ENCODE measurements at places on chromosomes 2 and 18.
A peak's percentile ranks its signal among the peaks of the same experiment; 100 is the strongest.

GRCh38 chr18:9366126-9366714, 31.6 kb downstream of the TWSG1 start:
- DNase-seq, result no peak

GRCh38 chr18:78126536-78126935, 853.1 kb upstream of the SALL3 start:
- DNase-seq, result no peak

GRCh38 chr2:72210470-72210869, 62.8 kb upstream of the CYP26B1 start:
- no peak for DNase-seq

GRCh38 chr18:46169464-46169941, 65.3 kb downstream of the HAUS1 start:
- peak; percentile 43 for DNase-seq

DNA sequence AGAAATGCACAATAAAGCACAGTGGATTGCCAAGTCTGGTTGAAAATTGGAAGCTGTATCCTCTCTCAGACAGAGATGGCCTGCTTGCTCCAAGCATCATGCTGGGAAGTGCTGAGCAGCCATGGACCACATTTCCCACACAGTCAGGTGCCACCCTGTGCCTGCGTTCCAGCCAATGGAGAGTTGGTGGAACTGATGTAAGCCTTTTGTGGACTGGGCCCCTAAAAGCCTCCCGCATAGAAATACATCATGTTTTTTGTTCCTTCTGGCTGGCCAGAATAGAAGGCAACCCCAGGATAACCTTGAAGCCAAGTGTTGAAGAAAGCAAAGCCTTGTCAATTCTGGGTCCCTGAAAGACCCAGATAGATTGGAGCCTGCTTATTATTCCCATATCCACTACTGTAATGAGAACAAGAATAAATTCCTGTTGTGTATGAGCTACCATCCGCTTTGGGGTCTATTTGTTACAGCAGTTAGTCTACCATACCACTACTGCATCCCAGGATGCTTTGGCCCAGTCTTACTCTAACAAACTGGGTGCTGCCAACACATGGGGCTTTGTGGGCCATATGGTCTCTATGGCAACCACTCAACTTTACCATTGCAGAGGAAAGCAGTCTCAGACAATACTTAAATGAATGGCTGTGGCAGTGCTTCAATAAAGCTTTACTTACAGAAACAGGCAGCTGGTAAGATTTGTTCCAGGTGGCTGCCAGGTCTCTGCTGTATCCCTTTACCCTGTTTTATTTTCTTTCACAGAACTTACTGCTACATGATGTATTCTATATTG, 65.4 kb downstream of the POLE4 start:
- DNase-seq, result no peak

- no peak for DNase-seq
Observed at GRCh38 chr18:59929621-59930295, 30.0 kb downstream of the PMAIP1 start.

DNA sequence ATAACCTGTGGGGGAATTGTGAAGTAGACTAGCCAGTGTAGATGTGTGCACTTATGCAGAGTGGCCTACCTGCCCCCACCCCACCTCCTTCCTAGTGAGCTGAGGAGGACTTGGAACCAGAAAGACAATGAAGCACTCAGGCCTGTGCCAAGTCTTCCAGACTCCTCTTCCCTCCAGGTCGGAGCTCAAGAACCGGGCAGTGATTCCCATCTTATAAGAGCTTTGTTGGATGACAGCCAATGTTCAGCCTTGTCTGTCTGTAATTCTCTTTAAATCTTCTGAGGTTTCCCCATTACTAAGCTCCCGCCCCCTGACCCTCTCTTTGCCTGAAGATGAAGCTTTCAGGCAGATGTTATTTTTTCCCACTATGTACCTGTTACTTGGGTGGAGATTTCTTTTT, 121.0 kb downstream of the SMAD2 start:
- no peak for DNase-seq

GRCh38 chr2:106011380-106011779, 182.7 kb downstream of the UXS1 start:
- no peak for DNase-seq

GRCh38 chr2:189901664-189902063, 117.4 kb downstream of the PMS1 start:
- DNase-seq, result no peak

DNA sequence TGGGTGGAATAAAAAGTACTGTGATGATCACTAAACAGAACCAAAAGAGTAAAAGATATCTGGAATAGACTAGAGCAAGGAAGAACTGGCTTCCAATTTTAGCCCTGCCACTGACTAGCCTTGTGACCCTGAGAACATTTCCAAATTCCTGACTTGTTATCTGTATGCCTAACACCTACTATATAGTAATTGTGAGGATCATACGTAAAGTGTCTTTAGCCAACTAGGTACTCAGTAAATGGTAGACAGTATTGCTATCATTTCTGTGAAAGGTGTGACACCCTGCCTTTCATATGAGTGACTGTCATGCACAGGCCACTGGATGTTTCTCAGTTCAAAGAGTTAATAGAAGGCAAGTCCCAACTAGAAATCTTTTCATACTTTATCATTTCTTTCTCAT, 29.8 kb downstream of the CYTIP start:
- no peak for DNase-seq

DNA sequence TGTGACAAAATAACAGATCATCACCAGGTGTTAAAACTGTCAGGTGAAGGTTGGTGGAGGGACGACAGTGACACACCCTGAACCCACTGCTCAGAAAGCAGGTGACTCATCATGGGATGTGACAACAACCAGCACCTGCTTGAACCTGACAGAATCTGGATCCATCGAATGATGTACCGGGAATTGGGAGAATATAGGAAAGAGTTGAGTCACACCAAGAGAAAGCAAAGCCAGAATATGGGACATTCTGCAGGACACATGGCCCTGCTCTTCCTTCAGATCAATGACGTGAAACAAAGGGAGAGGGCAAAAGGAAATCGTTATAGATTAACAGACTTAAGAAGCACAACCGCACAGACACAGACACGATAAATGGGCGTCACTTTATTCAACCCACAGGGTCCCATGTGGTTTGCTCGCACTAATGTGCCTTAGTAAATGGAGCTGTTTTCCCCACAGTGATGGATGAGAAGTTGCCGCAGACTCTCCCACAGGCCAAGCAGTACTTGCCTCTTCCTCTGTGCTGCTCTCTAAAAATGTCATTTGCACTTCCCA, 100.1 kb downstream of the CRACDL start:
- no peak for DNase-seq

GRCh38 chr18:49041435-49042245, 90.9 kb upstream of the SMAD7 start:
- DNase-seq, result no peak

GRCh38 chr2:60958361-60958760, 59.2 kb upstream of the PEX13 start:
- no peak for DNase-seq

- no peak for DNase-seq
Observed at GRCh38 chr2:12070153-12070552, 323.7 kb downstream of the LPIN1 start.

- no peak for DNase-seq
Observed at GRCh38 chr2:2653231-2653630, 322.2 kb upstream of the MYT1L start.

GRCh38 chr2:236971131-236971821, 114.4 kb upstream of the COPS8 start:
- no peak for DNase-seq

DNA sequence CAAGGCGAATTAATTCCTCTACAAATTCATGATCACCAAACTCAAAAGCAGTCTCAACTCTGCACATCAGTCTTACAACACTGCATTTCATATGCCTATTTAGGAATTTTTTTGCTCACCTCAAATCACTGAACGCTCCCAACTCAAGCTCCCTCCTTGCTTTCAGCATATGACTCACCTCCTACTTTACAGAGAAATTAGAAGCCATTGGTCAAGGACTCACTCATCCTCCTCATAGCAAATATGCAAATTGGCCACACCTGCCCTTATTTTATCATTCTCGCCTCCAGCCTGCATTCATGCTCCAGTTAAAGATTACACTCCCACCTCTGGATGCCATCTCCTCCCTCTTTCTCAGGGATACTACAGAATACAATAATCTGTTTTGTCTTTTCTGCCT, 148.8 kb downstream of the MBD2 start:
- DNase-seq, result no peak

- no peak for DNase-seq
Observed at GRCh38 chr18:32257084-32257785, 67.4 kb downstream of the MEP1B start.

GRCh38 chr2:95670167-95670566, 78.4 kb downstream of the TRIM43 start:
- no peak for DNase-seq

DNA sequence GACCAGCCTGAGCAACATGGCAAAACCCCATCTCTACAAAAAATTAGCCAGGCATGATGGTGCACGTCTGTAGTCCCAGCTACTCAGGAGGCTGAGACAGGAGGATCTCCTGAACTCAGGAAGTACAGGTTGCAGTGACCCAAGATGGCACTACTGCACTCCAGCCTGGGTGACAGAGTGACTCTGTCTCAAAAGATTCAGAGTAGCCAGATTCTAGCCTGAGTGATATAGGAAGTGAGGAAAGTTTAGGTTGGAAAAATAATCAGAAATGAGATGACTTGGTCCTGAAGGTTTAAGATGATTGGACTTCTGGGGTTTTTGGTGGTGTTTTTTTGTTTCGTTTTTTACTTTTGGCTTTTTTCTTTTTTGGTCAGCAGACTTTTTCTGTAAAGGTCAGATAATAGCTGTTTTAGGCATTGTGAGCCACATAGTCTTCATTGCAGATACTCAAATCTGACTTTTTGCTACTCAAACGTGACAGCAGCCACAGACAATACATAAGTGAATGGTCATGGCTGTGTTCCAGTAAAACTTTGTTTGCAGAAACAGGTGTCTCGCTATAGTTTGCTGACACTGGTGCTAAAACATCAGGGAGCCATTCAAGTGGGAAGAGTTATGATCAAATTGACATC, 104.1 kb upstream of the UBXN4 start:
- no peak for DNase-seq

GRCh38 chr2:67471681-67472080, 74.5 kb downstream of the ETAA1 start:
- DNase-seq, result no peak

GRCh38 chr2:100407073-100407472, 10.4 kb downstream of the CHST10 start:
- no peak for DNase-seq

DNA sequence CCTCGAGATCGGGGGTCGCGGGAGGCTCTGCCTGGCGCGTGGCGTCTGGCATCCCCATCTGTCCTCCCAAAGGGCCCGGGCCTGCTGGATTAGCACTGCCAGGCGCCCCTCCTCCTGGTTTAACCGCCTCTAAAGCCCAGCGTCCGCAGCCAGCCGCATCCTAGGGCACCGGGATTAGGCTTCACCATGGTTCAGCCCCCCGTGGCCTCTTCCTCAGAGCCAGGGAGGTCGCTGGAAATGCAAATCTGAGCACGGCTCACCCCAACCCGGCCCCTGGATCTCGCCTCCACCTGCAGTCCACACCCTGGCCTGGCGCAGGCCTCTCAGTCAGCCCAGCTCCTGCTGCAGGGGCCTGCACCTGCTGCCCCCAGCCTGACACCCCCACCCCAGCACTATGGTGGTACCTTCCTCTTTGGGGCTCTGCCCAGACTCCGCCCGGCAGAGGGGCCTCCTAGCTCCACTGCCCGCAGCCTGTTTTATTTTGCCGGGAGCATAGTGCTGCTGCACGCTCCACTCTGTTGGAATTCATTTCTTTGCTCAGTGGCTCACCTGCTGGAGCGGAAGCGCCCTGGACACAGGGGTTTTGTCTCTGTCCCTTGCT, 13.2 kb downstream of the PRELID3A start:
- DNase-seq, result no peak

- DNase-seq, result no peak
Observed at GRCh38 chr18:73201940-73202339, 334.2 kb upstream of the NETO1 start.

- DNase-seq, result no peak
Observed at GRCh38 chr18:46001892-46002291, 34.8 kb upstream of the EPG5 start.

GRCh38 chr2:86675104-86675503, 45.0 kb upstream of the RMND5A start:
- DNase-seq, result no peak

DNA sequence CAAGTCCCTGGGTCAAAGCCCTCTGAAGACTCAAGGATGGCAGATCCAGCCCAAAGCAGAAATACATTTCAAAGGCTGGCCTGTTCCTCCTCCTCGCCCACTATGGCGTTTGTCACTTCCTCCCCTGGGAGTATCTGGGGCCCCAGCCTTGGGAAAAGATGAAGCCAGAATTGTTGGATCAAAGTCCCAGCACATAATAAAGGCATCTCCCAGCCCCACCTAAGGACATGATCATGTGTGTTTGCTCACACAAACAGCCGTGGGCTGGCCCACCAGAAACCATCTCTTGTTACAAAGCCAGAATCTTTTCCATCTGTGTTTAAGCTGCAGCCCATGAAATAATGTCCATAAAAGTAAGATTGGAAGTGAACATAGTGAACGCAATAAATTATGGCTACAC, 50.1 kb upstream of the HAAO start:
- no peak for DNase-seq

- no peak for DNase-seq
Observed at GRCh38 chr2:172558372-172558771, 2.5 kb downstream of the PDK1 start.

DNA sequence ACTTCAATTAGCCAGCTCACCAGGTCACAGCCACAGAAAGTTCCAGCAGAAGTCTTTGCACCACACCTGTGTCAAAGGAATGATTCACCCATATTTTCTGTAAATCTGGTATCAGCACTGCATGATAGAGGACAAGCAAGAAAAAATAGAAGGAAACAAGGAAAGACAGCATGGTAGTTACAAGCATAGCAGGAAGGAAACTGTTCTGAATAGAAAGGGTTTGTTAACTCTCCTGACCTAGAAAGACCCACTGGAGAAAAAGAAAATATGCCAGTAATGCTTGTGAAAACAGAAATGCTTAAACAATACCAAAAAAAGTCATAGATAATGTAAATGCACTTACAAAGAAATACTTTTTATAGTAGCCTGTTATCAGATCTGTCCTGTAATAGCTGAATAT, 40.8 kb downstream of the SCRN3 start:
- no peak for DNase-seq

Data from T1000 (cell line).